ACHN (cell line): ENCODE measurements at places on chromosomes 5 and 9.
A peak's percentile ranks its signal among the peaks of the same experiment; 100 is the strongest.

DNA sequence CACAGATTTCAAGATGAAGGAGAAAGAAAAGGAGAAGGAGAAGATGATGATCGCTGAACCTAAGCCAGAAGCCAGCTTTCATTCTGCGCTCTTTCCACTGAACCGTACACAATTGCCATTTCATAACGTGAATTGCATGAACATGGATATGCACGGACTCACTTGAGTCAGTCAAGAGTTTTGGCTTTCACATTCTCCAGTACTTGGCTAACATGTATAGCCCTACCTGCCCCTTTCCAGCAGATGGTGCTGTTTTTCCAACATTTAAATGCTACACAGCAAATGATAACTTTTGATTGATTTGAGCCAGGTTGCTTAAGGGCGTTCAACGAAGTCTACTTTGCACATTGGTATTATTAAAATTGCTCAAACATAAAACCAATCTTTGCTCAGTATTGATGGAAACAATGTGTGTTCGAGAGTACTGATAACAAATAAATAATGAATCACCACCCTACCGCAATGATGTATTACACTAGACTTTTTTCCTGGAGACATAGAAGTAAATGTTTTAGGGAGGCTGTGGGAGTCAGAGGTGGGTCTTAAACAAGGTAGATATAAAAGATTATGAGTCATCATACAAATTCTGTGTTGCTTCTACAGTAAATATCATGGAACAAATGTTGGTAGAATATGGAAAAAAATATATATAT lies 196.4 kb downstream of the TRPM3 start:
- DNase-seq, result peak; percentile 69

GRCh38 chr9:14258660-14259239 lies 55.2 kb downstream of the NFIB start:
- DNase-seq, result no peak

DNA sequence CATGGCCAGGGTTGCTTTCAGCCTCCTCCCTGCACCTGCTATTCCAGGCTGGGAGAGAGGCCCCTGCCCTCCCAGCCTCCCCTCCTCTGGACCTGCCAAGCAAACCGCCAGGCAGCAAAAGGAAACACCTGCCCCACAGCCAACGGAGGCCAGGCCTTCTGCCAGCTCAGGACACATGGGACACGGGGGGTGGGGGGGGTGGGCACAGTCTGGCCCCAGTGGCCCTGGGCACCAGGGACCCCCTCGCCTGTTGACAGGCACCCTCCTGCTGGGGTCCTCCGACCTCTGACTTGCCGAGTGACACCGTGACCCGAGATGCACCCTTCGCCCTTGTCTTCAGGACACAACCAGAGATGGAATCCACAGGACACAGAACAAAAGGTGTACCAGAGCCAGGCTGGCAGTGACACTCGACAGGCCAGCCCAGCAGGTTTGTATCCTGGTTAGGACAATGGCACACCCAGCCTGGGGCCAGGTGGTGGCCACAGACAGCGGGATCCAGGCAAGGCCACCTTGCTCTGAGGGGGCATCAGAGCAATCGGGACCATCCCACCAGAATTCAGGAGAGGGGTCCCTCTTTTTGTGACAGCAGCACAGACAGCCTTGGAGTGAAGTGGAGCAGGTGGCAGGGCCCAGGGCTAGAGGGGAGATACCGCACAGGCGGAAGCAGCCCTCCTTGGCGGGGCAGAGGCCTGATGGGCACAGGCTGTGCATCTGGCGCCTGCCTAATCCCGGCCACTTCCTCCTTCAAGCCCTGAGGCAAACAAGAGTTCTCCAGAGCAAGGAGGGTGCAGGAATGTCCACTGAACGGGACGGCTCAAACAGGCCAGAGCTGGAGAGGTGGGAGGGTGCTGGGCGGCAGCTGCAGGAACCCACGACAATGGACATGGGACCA lies 1.3 kb upstream of the TMEM210 start:
- DNase-seq, result no peak

DNA sequence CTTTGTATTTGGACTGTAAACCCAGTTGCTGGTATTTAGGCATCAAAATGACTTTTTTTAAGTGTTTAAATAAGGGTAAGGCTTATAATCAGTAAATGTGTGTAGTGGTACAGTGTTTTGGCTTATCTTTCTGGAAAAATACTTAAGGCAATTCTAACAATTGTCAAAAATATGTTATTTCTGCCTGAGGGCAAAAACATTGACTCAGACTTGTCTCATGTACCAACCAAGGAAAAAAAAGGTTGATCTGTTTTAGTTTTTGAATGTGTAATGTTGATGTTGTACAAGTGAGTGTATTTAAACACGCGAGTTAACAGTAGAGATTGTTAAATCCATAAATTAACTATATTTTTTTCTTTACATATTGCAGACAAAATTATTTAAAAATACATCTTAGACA lies 277.8 kb upstream of the TYRP1 start:
- DNase-seq, result no peak

DNA sequence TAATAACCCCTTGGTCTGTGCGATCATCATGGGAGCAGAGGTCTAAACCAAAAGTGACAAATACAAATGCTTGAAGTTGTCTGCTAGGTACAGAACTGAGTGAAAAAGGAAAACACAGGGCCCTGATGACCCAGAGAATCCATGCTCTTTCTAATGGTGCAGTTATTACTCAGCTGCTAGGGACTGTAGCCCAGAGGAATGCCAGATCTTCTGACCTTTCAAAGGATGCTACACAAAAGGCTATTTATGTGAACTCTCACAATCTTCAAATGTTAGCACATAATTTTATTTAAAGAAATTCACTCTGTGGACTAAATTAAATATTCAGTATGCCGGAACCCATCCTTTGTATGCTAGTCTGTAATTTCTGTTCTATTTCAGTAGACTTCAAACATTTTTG lies 79.9 kb downstream of the PRR16 start:
- DNase-seq, result no peak

GRCh38 chr9:85451680-85452079 lies 290.1 kb downstream of the AGTPBP1 start:
- no peak for DNase-seq

DNA sequence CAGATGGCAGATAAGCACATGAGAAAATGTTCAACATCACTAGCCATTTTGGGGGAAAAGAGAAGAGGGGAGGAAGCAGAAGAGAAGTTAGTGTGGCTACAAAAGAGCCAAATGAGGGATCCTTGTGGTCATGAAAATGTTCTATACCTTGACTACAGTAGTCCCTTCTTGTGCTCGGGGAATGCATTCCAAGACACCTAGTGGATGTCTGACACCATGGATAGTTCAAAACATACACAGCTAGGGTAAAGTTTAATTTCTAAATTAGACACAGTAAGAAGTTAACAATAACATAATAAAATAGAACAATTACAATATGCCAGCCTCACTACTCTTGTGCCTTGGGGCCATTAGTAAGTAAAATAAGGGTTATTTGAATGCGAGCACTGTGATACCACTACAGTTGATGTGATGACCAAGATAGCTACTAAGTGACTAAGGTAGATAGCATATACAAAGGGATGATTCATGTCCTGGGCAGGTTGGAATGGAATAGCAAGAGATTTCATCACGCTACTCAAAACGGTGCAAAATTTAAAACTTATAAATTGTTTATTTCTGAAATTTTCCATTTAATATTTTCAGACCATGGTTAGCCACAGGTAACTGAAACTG lies 344.1 kb downstream of the NR2F1-AS1 start:
- DNase-seq, result no peak

- DNase-seq, result no peak
These were observed 41.3 kb upstream of the LPCAT1 start for GRCh38 chr5:1564824-1565736.

DNA sequence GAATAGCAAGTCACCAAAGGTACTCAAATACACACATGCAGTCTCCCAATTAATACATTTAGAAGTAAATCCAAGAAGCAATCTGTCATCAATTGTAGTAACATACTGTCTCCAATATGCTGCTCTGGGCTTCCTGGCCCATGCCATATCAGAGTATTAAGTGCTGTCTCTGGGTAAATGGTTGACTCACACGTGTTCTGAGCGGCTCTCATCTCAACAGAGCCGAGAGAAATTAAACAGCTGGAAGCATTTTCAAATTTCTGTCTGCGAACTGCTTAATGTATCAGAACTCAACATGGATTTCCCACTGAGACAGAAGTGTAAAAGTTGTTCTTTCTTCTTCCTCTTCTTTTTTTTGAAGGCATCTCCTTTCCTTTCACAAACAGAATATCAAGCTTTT lies 247.3 kb upstream of the TAS2R1 start:
- no peak for DNase-seq

DNA sequence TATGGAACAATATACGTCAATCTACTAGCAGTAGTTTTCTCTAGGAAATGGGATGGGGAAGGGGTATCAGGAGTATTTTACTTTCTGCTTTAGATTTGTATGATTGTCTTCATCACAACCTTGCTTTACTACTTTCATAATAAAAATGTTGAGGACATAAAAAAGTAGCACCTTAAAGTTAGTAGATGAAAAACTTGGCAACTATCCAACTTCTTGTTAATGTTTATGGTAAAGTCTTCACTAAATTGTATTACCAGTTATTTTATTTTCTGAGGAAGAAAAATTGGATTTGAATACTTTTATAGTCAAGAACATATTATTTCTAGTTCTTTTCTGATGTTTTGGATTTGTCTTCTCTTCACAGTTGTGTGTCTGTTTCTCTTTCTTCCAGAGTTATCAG lies 372.1 kb downstream of the ARRDC3 start:
- no peak for DNase-seq

DNA sequence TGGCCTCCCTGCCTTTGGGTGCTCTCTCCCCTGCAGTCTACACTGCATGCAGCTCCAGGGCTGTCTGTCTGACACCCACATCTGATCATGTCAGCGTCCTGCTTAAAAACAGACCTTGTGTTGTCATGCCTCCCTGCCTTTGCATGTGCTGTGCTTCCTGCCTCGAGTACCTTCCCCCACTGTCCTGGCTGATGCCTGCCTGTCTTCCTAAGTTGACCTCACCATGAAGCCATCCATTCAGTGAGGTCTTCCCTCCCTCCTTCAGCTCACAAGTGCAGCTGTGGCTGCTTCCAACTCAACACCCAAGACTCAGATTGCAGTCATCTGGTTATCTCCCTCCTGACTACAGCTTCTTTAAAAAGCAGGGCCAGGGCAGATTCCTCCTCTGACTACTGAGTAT lies 5.5 kb downstream of the ANGPTL2 start:
- DNase-seq, result no peak

DNA sequence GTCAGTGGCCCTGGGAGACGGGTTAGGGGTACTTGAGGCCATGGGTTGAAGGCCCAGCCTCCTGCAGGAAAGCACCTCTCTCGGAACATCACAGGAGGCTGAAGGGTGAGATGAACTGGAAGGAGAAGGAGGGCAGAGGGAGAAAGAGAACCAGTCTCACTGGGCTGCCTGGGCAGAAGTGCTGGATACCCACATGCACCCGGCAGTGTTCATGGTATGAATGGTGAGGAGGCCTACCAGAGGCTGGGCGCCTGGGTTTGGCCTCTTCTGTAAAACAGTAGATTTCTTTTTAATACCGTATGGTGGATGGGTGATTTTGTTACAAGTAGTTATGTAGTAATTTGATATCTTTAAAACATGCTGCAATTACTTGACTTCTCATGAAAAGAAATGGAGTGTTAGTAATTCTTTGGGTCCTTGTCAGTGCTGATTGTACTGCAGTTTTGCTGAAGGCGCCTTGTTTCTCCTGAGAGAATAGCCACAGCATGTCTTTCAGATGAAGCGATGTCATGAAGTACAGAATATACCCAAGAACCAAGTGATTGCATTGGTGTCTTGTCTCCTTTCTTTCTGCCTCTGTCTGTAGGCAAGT lies 258.6 kb downstream of the FANCC start:
- DNase-seq, result no peak

DNA sequence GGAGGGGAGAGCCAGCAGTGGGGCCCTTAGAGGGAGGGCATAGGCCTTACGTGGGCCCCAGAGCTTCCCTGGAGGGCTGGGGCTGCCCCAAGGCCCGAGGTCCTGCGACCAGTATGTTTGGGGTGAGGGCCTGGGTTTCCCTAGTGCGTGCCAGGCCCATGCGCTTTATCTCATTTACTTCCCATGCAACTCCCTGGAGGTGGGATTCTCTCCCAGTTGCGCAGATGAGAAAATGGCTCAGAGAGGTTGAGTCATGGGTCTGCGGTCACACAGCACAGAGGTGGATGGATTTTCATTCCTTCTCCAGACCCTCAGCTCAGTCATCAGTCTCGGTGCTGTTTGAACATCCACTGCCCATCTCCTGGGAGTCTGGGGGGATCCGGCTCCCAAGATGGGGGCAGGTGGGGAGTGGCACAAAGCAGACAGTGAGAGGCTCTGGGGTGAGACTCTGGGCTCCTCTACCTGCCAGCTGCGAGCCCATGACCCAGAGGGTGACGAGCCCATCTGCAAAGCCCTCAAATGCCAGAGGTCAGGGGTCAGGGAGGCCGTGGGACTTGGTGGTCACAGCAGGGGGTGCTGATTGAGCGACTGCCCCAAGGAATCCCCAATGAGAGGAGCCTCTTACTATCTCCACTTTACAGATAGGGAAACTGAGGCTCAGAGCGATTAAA lies 171.2 kb downstream of the GAPVD1 start:
- no peak for DNase-seq

GRCh38 chr5:34522599-34523386 lies 133.3 kb upstream of the RAI14 start:
- peak; percentile 73 for DNase-seq

- DNase-seq, result no peak
These were observed 32.9 kb downstream of the FRMD3 start for GRCh38 chr9:83505282-83505681.

- DNase-seq, result no peak
These were observed 2.1 kb upstream of the TLX3 start for GRCh38 chr5:171306781-171307591.

DNA sequence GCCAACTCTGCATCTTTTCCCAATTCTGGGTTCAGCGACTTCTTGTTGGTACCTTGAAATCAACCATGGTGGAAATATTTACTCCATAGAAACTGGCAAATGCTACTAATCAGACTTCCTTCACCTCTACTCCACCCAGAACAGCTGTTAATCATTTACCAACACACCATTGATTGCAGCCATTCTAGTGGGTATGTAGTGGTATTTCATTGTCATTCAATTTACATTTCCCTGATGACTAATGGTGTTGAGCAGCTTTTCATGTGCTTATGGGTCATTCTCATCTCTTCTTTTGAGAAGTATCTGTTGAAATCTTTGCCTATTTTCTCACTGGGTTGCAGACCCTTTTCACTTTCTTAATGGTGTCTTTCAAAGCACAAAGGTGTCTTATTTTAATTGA lies 122.4 kb upstream of the MSX2 start:
- DNase-seq, result peak; percentile 7

GRCh38 chr9:84340535-84340934 lies at the start of gene SLC28A3:
TSS of gene SLC28A3 (minus strand) at chr9:84340758. CDS start at chr9:84340633, 125 bp downstream.
- DNase-seq, result no peak

GRCh38 chr9:119829186-119829585 lies 460.0 kb upstream of the BRINP1 start:
- DNase-seq, result no peak

GRCh38 chr5:142364251-142365145 lies 39.7 kb upstream of the SPRY4 start:
- DNase-seq, result no peak

GRCh38 chr9:36895744-36896260 lies 138.3 kb downstream of the PAX5 start:
- no peak for DNase-seq

GRCh38 chr5:51279983-51280706 lies 103.1 kb upstream of the ISL1 start:
- DNase-seq, result no peak

- DNase-seq, result no peak
These were observed 137.5 kb downstream of the CPLANE1 start for GRCh38 chr5:37111426-37112382.
